Activated T-helper 9 cell treated with anti-CD3 and anti-CD28 coated beads, Interleukin-2, amount 50 U/mL, for 16 hours (primary cell): ENCODE measurements at places on chromosomes 6 and 20.

DNA sequence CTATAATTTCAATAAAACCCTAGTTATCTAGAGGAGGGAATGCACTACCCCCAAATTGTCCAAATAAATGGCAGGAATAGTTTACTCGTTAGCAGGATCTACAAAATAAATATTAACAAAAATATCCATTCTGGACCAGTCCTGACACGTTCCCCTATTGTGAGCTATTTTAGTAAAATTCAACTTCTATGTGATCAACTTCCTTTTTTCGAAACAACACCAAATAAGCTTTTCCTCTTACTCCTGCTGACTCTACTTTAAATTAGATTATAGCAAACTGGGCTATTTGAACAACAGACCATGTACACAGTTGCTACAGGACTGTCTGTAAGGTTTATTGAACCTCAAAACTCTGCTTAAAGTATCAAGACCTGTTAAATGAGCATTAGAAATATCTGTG lies 154.3 kb downstream of the IPCEF1 start:
- DNase-seq: no peak

DNA sequence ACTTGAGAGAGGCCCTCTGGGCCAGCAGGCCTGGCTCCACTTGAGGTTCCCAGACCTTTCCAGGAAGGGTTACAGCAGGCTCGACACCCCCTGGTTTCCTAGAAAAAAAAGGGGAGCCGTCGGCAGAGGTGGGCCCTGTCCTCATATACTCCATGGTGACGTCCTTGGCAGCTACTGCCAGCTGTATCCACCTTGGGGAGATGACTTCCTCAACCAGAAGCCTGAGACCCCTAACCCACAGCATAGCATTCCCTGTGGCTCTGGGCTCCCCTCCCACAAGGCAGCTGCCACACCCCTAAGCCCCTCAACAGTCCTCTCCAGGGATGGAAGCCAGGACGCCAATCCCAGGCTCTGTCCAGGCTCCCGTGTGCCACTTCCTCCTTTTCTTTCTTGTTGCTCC lies 294.8 kb downstream of the CDC5L start:
- no peak for DNase-seq

DNA sequence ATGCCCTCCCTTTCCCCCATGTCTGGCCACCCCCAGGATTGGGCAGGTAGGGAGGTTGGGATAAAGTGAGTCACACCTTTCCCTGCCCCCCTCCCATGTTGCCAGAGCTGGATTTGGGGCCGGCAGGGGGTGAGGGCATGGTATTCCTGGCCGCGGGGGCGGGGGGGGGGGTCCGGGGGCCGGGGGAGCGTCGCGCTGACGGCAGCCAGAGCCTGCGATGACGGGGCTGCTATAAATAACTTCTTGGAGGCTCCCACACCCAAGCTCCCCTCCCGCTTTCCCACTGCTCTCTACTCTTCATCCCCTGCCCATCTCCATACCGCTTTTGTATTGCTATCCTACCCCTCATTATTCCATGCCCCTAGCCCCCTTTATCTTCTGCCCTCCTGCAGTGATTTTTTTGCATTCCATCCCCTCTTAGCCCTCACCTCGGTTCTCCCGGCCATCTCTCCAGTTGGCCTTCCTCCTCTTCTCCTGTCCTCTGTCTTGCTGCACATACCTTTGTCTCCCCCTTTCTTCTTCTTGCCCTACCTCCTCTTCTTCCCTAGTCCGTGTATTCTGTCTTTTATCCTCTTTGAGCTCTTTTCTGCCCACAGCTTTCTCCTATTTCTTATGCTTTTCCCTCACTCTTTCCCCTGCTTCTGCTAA lies 13.8 kb downstream of the SYNGAP1 start:
- no peak for DNase-seq

GRCh38 chr6:150299873-150300485 lies 68.8 kb upstream of the IYD start:
- DNase-seq: no peak

DNA sequence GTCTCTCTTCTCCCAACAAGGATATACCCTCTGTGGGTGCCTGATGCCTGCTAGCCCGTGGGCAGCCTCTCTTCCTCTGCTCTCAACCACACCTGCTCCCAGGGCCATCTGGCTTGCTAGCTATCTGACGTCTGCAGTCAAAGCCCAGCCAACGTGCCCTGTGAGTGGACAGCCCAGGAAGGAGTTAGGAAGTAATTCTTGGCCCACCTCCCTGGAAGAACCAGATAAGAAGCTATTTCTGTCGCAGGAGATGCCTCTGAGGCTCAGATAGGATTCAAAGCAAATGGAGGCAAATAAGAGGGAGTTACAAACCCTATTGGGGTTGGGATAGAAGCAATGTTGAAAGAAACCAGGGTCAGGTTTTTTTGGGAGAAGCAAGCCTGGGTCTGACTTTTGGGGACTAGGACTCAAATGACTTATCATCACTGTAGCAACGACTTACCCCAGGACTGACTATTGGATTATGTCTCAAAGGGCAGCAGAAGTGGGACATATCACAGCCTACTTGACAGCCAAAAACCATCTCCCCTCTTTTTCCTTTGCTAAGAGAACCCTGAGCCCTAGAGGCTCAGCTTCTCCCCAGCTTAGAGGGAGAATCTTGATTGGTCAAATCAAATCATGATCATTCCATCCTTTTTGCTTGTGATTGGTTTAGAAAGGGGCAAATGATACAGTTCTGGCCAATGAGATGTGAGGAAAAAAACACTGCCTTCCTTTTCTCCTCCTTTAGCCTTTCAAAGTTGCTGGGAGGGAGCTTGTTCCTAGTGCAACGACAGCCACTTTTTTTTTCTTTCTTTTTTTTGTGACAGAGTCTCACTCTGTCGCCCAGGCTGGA lies 18.0 kb upstream of the CDK5RAP1 start:
- no peak for DNase-seq
